ENCODE measurements at places on chromosomes 12 and 14.

DNA sequence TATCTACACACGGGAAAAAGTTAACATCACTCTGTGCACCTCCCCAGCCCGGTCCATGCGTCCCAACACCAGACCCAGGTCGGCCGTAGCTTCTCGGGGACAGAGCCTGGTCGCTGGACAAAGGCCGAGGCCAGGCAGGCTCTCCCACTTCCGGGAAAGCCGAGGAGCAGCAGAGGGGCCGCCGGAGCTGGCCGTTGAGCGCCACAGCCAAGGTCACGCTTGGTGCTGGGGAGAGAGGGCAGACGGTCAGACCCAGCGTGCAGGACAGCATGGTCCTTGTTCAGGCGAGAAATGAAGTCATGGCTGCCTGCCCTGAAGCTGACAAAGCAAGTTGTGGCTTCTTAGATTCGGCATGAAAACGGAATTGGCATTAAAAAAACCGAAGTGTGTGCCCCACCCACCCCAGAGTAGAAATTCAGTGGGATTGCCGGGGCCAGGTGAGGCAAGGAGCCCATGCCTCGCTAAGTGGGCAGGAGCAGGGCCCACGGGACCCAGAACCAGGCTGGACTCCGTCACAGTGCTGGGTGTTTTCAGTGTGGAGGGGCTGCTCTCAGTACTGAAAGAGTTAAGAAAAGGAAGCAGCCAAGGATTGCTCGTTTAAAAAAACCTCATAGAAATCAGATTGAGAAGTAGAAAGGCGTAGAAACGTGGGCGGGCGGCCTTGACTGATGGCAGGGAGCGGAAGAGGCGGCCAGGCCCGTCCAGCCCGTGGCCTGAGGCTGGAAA lies 4.3 kb downstream of the ARL6IP4 start:
- DNase-seq = peak; percentile 40

GRCh38 chr12:80356097-80356496 lies 87.9 kb upstream of the PTPRQ start:
- no peak for DNase-seq

GRCh38 chr12:65305346-65305950 lies 27.0 kb downstream of the MSRB3 start:
- no peak for DNase-seq

DNA sequence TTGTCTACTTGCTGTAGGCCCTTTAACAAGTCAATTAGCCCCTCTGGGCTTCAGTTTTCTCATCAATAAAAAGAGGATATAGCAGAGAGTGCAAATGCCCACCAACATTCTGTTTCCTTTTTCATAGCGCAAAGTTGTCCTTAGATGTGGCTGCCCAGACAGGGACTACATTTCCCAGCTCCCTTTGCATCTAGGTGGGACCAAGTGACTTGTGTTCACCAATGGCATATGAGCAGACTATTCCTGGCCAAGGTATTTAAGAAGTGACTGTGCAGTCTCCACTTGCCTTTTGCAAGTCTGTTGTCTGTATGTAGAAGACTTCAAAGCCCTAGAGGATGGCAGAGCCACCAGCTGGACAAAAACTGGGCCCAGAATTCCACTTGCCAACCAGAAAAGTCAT lies 59.7 kb downstream of the DAO start:
- no peak for DNase-seq

- DNase-seq = no peak
Measured at GRCh38 chr12:11891346-11891745, 179.4 kb upstream of the BCL2L14 start.

DNA sequence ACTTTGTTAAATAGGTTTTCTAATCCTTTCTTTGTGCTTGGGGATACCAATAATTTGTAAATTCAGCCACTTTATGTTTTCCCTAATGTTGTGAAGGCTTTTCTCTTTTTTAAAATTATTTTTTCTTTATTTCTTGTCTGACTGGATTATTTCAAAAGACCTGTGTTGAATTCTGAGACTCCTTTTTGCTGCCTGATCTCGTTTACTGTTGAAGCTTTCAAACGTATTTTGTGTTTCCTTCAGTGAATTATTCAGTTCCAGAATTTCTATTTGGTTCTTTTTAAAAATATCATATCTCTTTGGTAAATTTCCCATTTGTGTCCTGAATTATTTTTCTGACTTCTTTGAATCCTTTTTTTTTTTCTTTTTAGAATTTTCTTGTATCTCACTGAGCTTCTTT lies 241.6 kb downstream of the LRIG3 start:
- no peak for DNase-seq

GRCh38 chr12:5376591-5377207 lies 55.2 kb upstream of the NTF3 start:
- DNase-seq = no peak

GRCh38 chr14:34157651-34158050 lies 206.8 kb upstream of the EGLN3 start:
- DNase-seq = no peak

- DNase-seq = peak; percentile 14
Measured at GRCh38 chr12:90959538-90960139, 4.7 kb upstream of the CCER1 start.

- DNase-seq = no peak
Measured at GRCh38 chr14:69471916-69472315, 12.6 kb upstream of the PLEKHD1 start.

GRCh38 chr12:65561798-65562382 lies 262.4 kb upstream of the HMGA2 start:
- no peak for DNase-seq

- no peak for DNase-seq
Measured at GRCh38 chr12:25503666-25504065, 49.4 kb downstream of the LMNTD1 start.

DNA sequence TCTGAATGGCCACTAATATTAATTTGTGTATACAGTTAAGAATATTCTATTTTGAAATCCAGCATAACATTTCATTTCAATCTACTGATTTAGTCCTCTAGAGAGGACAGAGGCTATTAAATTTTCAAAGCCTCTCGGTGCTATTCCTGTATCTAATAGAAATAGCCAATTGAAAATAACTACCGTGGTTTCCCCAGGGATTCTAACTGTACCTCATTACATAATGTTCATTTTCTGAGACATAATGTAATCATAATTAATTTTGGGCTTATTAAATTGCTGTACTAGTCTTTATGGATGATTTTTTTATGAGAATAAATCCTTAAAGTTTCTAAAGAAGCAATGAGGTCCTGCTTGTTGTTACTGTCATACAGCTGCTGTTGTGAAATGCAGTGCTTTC lies 38.6 kb upstream of the ACSS3 start:
- no peak for DNase-seq

All from neural crest cell (in vitro differentiated cells).